KBM-7 (cell line): ENCODE measurements at places on chromosomes 4 and X.

GRCh38 chr4:160927311-160927710 is 1236.5 kb downstream of the FSTL5 start:
- DNase-seq: no peak

- no peak for DNase-seq
These were observed 19.8 kb upstream of the ZXDA start for GRCh38 chrX:57930051-57930450.

GRCh38 chr4:81652069-81652478 is 180.4 kb upstream of the RASGEF1B start:
- DNase-seq: no peak

DNA sequence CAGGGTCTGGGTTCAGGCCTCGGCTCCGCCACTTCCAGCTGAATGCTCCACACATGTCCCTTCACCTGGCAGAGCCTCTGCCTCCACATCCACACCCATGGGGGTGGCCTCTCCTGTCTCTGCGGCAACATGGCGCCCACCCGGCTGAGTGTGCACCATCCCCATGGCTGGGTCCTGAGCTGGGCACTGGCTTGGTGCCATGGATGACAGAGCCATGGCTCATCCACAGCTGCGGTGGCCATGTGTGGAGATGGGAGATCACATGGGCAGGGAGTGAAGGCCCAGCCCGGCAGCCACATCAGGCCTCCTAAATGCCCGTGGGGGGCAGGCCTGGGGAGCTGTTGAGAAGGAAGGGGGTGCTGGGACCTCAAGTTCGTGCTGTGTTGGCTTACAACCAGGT is 213.7 kb downstream of the AFAP1 start:
- no peak for DNase-seq

- no peak for DNase-seq
These were observed 324.6 kb downstream of the BCOR start for GRCh38 chrX:39773150-39773549.

DNA sequence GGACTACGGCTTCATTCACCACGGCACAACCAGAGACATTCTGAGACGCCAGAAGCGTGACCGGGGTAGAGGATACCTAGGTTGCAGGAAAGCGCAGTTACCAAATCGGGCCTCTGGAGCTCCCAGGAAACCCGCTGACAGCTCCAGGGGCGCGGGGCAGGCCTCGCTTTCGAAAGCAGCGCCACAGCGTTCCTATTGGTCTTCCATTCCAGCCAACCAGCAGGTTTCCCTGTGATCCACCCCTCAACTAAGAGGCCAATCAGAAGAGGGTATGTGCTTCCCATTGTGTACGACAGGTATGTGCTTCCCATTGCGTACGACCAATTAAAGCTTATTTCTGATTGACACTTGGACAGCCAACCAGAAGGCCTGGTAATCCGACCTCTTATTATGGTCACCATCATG is 14.9 kb downstream of the SNX12 start:
- no peak for DNase-seq

DNA sequence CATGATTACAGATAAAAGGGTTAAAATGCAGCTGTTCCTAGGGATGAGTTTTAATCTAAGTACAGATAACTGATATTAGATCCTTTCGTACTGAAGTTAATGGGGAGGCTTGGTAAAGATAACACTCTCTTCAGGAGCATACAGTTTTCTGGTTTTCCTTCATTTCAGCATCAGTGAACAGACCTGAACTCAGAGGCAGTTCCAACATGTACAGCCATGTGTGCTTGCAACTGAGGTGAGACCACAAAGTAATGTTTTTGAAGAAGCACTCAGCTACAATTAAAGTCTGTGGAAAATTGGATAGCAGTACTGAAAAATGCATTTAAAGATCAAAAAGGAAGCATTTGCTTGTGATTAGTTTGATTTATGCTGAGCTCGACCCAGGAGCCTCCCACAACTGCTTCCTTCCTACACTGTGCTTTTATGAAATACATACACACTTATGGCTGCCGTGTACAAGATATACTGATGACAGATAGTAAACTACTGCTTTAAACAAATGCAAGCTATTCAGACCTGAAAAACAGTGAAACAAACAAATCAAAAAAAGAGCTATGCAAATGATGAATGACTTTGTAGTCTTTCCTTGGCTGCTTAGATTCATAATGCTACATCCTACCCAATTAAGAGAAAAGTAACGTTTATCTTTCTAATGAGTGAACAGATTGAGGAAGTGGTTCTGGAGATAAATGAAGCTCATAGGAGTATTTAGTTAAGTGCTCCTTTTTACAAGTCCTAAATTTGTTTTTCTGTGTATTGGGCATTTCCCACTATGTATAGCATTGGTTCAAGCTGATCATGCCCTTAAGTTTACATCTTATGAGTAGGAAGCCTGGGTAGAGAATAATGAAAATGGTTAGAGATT is 68.4 kb downstream of the PDLIM5 start:
- DNase-seq: peak; percentile 75

DNA sequence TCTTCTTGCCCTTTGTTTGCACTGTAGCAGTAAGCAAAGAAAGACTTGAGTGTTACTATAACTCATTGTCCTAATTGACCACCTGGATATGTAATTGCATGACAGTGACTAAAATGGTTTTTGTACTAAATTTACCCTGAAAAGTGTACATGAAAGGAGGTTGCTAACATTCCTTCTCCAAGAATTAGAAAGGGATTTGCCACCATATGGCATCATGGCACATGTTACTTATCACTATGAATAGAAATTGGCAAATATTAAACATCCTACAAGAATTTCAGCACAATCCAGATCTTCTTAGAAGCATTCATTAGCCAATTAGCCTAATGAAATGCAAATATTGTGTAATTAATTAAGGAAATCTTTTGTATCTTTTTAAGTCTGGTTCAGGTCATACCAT is 834.2 kb downstream of the STPG2 start:
- no peak for DNase-seq

GRCh38 chr4:116664198-116664597 is 421.2 kb downstream of the TRAM1L1 start:
- no peak for DNase-seq

- no peak for DNase-seq
These were observed 108.4 kb downstream of the KLHL8 start for GRCh38 chr4:87112063-87112462.

DNA sequence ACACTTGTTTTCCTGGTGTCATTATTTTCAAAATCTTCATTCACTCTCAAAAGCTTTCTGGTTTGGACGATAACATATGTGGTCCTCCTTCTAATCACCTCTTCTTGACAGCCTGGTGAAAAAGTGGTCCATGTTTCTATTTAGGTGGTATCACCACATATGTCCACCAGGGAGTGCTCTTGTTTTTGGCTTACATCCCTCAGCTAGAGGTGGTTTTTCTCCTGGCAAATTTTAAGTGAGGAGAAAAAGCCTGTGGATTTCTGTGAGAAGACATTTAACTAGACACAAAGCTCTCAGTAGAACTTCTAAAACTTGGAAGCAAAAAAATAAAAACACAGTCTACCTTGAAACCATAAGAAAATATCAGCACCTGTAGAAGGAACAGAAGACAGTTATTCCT is 58.0 kb upstream of the FRMPD4 start:
- DNase-seq: peak; percentile 57

GRCh38 chr4:3861720-3862639 is 95.8 kb downstream of the ADRA2C start:
- DNase-seq: no peak

DNA sequence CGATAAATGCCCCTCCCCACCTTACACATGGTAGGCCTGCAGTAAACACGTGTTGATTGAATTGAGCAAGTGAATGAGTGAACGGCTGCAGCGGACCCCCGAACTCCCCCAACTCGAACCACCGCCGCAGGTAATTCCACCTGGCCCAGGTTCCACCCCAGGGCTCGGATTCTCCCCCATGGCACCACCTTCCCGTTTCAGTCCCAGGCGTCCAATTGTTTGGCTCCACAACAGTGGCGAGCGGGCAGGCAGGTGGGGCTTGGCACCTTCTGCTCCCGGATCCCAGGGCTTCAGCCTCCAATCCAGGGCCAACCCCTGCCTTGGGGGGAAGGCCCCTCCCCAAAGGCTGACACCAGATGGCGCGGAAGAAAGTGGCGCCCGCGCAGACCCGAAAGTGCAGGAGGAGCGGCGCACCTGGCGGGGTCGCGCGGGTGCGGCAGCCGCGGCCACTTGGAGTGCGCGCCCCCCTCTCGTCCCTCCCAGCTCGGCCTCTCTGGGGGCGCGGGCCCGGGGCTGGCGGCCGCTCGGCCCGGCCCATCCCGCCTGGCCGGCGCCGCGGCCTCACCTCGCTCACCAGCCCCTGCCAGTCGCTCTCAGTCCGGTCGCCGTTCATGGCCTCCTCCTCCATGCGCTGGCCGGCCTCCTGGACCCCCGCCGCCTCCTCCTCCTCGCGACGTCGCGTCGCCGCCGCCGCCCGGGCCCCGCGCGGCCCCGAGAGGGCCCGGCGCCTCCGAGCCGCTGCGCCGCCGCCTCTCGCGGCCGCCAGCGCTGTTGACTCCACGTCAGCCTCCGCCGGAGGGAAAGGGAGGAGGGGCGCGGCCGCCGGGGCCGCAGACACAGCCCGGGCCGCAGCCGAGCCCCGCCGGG is at the start of gene CCDC149:
Gene CCDC149 (minus strand): TSS at position 791 of the 867 bp plus-strand sequence. CDS start 178 bp downstream, at position 613.
- DNase-seq: peak; percentile 21

- DNase-seq: peak; percentile 8
These were observed 16.2 kb downstream of the POU4F2 start for GRCh38 chr4:146654687-146655520.

GRCh38 chr4:162659716-162660115 is 495.9 kb upstream of the FSTL5 start:
- no peak for DNase-seq

DNA sequence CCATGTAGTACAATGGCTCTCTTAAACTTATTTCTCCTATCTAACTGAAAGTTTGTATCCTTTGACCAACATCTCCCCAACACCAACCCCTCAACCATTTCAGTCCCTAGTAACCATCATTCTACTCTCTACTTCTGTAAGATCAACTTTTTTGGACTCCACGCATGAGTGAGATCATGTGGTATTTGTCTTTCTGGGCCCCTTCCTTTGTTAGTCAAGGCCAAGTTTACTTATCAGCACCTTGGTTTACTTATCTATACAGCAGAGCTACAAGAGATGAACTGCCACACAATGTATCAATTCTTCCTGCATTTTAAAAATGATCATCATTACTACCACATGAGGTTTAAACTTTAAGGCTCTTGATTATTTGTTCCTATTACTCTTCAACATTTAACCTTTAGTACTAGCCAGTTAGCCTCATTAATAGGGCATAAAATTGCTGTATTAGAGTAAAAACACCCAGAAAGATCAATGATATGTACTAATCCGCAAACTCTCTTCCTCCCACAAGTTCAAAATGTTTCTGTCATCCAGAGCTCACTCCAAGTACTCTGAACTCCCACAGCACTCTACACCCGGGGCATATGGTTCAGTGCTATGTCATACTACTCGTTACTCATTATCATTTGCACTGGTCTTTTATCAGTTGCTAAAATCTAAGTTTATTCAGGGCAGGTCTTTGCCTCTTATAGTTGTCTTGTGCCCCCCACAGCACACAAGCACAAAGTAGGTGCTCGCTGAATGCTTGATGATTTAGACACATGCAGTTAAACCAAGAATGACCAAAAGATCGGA is 145.7 kb upstream of the ADAMTS3 start:
- DNase-seq: no peak

DNA sequence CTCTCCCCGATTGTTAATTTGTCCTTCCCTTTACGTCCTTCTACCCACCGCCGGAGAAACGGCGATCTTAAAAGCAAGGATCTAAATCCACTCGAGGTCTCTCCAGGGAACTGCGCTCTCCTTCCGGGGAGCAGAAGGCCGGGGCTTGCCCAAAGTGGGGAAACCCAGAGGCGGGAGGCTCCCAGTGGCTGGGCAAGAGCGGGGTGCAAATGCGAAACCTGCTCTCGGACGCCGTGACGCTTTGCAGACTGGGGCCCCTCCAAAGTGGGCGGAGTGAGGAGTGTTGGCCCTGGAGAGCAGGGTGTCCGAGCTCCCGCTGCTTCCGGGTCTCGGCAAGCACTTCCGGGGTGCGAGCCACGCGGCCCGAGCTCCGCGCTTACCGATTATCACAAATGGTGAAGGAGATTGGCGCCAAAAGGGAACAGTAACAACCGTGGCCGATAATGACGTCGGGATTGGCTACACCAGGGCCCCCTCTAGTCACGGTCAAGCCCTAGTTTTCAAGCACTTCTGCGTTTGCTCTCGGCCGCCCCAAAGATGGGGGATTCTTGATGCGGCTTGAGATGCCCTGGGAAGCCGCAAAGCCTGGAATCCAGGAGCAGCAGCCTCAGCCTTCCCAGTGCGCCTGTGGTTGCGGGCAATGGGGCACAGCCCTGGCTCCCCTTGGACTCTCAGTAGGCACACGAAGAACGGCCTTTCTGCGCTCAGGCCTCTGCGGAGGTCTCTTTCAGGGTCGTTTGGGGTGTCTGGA is 29.0 kb downstream of the HAND2 start:
- DNase-seq: no peak

DNA sequence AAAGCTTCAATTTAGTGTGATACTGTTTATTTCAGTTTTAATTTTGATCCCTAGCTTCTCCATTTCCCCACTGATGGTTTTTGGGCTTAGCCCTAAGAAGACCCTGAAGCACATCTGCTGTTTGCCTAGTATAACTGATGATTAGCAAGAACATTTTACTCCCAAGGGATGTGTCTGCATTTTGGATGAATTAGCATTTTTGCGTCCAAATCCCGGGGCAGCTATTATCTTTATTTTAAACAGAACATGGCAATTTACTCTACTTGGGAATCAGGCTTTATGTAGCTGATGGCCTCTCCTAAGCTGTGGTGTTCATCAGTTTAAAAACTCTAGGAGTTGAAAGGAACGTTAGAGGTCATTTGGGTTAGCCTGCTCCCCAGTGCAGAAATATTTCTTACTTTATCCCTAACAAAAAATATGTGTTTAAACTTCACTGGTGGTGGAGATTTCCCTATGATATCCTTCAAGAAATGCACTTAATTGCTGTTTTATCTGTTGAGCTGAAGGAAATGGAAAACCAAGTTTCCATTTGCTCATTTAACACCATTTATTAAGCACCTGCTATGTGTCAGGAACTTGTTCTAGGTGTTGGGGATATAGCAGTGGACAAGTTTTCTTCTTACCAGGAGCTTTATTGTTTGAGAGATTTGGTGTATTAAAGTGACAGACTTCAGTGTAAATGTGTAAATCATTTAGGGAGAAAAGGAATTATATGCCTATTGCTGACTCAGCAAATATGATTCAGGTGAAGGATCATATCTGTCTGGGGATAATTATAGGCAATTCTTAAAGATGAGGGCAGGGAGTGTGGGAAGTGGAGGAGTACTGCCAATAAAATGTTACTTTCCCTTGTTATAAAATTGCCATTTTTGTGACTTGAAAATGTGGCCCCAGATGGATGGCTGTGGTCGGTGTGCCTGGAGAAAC is 3.4 kb downstream of the SEPTIN11 start:
- no peak for DNase-seq

GRCh38 chrX:51922561-51922960 is 29.1 kb downstream of the MAGED1 start:
- DNase-seq: no peak

- no peak for DNase-seq
These were observed 27.1 kb downstream of the PAK3 start for GRCh38 chrX:111123125-111123524.

- no peak for DNase-seq
These were observed 735.6 kb downstream of the GLUD2 start for GRCh38 chrX:121782976-121783375.

- peak; percentile 64 for DNase-seq
These were observed 19.1 kb upstream of the ARX start for GRCh38 chrX:25034889-25035288.
